Neural crest cell (in vitro differentiated cells): ENCODE measurements at places on chromosomes 7 and 10. TPM values are rescaled to one million over a fixed set of nuclear protein-coding genes. Genes with fewer than 3 reads are reported as not detected.

DNA sequence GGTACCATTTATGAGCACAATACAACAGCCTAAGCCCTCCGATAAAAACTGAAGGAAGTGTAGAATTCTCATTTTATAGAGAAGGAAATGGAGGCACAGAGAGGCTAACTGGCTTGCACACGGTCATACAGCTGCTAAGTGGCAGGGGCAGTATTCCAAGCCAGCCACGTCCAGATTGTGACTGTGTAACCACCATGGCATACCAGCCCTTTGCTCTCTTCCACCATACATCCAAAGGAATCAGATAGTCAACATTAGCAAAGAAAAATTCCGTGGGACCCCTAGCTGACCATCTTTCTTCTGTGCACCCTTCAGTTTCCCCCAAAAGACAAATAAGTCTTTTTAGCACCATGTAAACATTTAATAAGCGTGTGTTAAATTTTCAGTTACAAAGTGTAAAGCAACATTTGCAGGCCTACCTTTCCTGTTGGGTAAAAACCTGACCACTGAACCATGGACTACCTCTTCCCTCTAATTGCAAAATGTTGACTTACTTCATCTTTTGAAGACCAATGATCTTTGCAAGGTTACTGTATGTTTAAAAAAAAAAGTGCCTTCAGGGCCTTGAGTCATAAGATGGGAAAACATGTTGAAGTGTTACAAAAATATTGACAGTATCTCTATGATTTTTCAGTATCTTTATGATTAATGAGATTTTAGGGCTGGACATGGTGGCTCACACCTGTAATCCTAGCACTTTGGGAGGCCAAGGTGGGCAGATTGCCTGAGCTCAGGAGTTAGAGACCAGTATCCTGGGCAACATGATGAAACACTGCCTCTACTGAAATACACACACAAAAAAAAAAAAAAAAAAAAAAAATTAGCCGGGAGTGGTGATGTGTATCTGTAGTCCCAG is 24.3 kb upstream of the PDZD8 start:
- DNase-seq, result no peak
- H3K27me3 ChIP-seq, result peaks cover 5% of the 10 kb centered on the region
- H3K4me3 ChIP-seq, result no peak overlapping the region
- H3K36me3 ChIP-seq, result no peaks in the 10 kb centered on the region

- no peak overlapping the region for H3K27ac ChIP-seq
- H3K27me3 ChIP-seq, result no peaks in the 10 kb centered on the region
- H3K36me3 ChIP-seq, result no peaks in the 10 kb centered on the region
- H3K4me3 ChIP-seq, result no peak overlapping the region
- peaks cover 17% of the 10 kb centered on the region for H3K4me1 ChIP-seq
Measured at GRCh38 chr7:91046322-91047089, 217.7 kb upstream of the FZD1 start.

DNA sequence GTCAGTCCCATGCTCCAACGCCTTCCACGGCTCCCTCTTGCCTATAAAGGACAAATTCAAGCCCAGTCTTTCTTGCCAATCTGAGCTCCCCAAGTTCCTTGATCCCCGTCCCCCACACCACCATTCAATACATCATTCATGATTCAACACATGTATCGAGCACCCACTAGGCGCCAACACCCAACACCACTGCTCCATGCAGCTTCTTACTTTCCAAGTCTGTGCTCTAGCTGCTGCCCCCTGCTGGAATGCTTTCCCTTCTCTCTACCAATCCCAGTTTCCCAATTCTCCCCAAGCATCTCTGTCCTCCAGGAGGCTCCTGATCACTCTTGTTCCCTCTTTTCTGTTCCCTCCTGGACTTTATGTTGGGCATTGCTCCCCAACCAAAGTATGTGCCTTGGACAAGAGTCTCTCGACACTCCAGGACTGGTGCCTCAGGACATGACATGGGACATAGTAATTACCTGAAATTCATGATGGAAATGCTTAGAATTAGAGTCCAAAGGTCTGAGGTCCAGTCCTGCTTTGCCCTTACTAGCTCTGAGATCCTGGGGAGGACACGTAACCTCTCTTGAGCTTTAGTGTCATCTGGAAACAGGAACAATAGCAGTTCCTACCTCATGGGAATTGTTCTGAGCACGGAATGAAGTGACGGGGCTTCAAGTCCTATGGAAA is 172.7 kb downstream of the NEURL1 start:
- no peaks in the 10 kb centered on the region for H3K27me3 ChIP-seq
- no peak overlapping the region for H3K27ac ChIP-seq
- H3K4me1 ChIP-seq, result peaks cover 8% of the 10 kb centered on the region

GRCh38 chr10:127349737-127350136 is 153.3 kb upstream of the INSYN2A start:
- DNase-seq, result no peak
- no peaks in the 10 kb centered on the region for H3K4me1 ChIP-seq
- H3K4me3 ChIP-seq, result no peak overlapping the region
- no peak overlapping the region for H3K27ac ChIP-seq
- H3K36me3 ChIP-seq, result peaks cover 2% of the 10 kb centered on the region
- H3K27me3 ChIP-seq, result no peaks in the 10 kb centered on the region

GRCh38 chr10:15316145-15316544 is 54.9 kb downstream of the FAM171A1 start:
- DNase-seq, result no peak
- H3K4me3 ChIP-seq, result no peak overlapping the region

CNNM1 gene
- 1.6 and 2.0 TPM in 2 replicates for total RNA-seq

GHRHR gene
- total RNA-seq, result 0.84 TPM in 1 of 2 replicates, not detected in the other

MEOX2 gene
- 1.3 and 1.4 TPM in 2 replicates for total RNA-seq

- H3K27me3 ChIP-seq, result no peaks in the 10 kb centered on the region
- H3K27ac ChIP-seq, result no peak overlapping the region
- H3K4me1 ChIP-seq, result peaks cover 23% of the 10 kb centered on the region
- no peak overlapping the region for H3K4me3 ChIP-seq
Measured at GRCh38 chr7:155753446-155753965, 58.8 kb downstream of the SHH start.

STEAP1 gene
- total RNA-seq, result 2.4 and 3.3 TPM in 2 replicates

- peaks cover 6% of the 10 kb centered on the region for H3K36me3 ChIP-seq
- H3K27me3 ChIP-seq, result no peaks in the 10 kb centered on the region
- no peak overlapping the region for H3K27ac ChIP-seq
- no peak for DNase-seq
Measured at GRCh38 chr7:153276394-153276793, 516.8 kb downstream of the ACTR3B start.

PTF1A gene
- 0.16 TPM in 1 of 2 replicates, not detected in the other for total RNA-seq

DNA sequence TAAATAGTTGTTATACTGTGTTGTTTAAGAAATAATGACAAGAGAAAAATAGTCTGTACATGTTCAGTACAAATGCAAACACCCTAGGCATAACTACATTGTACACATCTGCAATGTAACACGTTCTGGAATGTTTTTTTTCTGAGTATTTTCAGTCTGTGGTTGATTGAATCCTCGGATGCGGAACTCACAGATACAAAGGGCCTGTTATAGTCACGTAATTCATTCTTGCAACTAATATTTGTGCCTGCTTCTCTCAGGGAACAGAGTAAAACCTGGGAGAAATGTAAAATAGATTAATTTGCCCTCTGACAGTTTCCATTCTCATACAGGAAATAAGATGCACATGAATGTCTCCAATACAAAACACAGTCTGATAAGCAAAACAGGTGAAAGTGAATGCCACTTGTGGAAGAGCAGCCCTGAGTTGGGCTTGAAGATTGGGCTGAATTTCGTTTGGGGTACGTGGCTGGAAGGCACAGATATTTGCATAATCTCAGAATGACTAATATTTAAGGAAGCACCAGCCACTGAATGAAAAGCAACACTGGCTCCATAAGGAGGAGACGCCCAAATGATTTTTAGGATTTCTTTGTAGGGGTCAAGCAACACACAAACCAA is 19.1 kb downstream of the DENND2A start:
- H3K4me1 ChIP-seq, result peaks cover 23% of the 10 kb centered on the region
- no peak overlapping the region for H3K4me3 ChIP-seq
- no peak for DNase-seq
- no peak overlapping the region for H3K27ac ChIP-seq
- no peaks in the 10 kb centered on the region for H3K36me3 ChIP-seq

- no peak for DNase-seq
- no peaks in the 10 kb centered on the region for H3K4me1 ChIP-seq
Measured at GRCh38 chr7:91789086-91789485, 91.4 kb downstream of the MTERF1 start.

DNA sequence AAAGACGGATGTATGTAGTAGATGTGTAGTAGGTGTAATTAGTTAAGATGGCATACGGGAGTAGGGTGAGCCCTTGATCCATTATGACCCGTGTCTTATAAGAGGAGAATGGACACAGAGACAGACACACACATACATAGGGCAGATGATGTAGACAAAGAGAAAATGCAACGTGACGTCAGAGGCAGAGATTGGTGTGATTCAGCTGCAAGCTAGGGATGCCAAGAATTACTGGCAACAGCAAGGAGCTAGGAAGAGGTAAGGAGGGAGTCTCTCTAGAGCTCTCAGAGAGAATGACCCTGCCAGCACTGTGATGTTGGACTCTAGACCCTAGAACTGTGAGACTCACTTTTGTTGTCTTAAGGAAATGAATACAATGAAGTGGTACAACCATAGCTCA is 247.0 kb upstream of the HABP2 start:
- no peaks in the 10 kb centered on the region for H3K27me3 ChIP-seq
- H3K36me3 ChIP-seq, result no peaks in the 10 kb centered on the region
- DNase-seq, result no peak
- no peak overlapping the region for H3K4me3 ChIP-seq
- peaks cover 60% of the 10 kb centered on the region for H3K4me1 ChIP-seq

GRCh38 chr7:135759532-135759931 is 10.9 kb upstream of the FAM180A start:
- H3K4me1 ChIP-seq, result peaks cover 8% of the 10 kb centered on the region
- no peaks in the 10 kb centered on the region for H3K36me3 ChIP-seq
- DNase-seq, result no peak
- H3K4me3 ChIP-seq, result no peak overlapping the region
- H3K27ac ChIP-seq, result no peak overlapping the region

NXPH1 gene
- 1.0 and 1.1 TPM in 2 replicates for total RNA-seq

DNA sequence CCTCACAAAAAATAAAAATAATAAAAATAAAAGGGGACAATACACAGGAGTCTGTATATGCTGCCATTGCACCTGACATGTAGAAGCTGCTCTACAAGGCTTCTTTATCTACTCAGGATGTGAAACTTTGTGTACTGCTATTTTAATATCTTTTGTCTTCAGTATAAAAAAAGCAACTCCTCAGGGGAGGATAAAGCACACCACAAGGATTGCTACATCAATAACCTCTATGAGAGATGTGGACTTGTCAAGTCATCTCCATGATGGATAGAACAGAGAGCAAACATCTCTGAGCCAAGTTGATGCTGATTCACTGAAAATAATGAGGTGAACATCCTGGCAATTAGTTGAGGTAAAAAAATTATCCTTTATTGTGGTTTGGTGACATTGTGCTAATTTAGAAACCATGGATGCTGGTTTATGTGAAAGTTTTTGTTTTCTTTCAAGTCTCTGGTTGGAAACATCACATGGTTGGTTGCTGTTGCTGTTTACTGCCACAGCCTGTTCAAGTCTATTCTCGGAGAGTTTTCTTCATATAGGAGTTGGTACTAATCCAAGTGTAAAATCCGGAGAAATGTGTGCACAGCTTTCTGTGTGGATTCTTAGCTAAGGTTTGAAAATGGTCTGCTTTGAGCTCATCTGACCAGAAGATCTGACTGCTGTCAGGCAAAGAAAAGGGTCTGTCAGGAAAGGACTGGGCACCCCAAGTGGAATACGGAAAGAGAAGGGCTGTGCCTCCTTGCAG is 1.5 kb upstream of the HECW1 start:
- no peak for DNase-seq
- no peaks in the 10 kb centered on the region for H3K36me3 ChIP-seq
- peaks cover 73% of the 10 kb centered on the region for H3K27me3 ChIP-seq
- peaks cover 18% of the 10 kb centered on the region for H3K4me1 ChIP-seq

- no peaks in the 10 kb centered on the region for H3K36me3 ChIP-seq
- DNase-seq, result no peak
- H3K4me3 ChIP-seq, result no peak overlapping the region
- H3K4me1 ChIP-seq, result no peaks in the 10 kb centered on the region
- no peaks in the 10 kb centered on the region for H3K27me3 ChIP-seq
- H3K27ac ChIP-seq, result no peak overlapping the region
Measured at GRCh38 chr7:102030696-102031095, 213.3 kb downstream of the CUX1 start.

GRCh38 chr10:49389361-49389933 is 6.4 kb downstream of the DRGX start:
- DNase-seq, result no peak
- no peaks in the 10 kb centered on the region for H3K36me3 ChIP-seq
- no peak overlapping the region for H3K4me3 ChIP-seq
- no peak overlapping the region for H3K27ac ChIP-seq
- H3K27me3 ChIP-seq, result peaks cover 71% of the 10 kb centered on the region

NKX1-2 gene
- total RNA-seq, result not detected in 2 replicates

DNA sequence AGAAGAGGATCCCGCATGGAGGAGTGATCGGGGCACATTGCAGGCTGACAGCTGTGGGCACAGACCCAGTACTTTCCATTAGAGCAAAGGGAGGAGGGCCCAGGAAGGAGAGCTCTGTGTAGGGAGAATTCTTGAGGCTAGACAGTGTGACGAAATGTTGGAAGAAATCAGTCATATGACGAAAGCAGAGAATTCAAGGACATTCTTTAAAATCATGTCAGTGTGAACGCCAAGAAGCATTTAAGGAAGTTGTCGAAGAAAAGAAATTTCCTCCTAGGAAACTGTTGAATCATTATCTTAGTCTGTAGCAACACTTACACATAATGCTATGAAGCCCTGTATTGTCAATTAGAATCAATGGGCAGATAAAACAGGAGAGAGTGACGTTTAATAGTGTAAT is 191.3 kb upstream of the ADARB2 start:
- DNase-seq, result no peak
- no peaks in the 10 kb centered on the region for H3K4me1 ChIP-seq
- H3K36me3 ChIP-seq, result no peaks in the 10 kb centered on the region
- H3K27me3 ChIP-seq, result no peaks in the 10 kb centered on the region

DNA sequence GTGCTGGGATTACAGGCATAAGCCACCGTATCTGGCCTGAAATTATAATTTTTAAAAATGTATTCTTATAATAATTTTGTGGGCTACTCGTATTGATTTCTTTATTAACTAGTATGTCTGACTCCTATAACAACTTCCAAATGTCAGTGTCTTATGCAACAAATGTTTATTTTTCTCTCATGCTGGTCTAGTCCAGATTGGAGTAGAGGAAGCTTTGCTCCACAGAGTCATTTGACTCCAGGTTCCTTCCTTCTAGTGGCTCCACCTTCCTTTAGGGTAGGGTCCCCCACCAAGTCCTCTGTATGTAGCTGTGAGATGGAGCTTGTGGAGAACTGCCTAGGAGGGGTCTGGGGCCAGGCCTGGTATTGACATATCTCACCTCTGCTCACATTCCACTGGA is 8.7 kb downstream of the CEP55 start:
- no peaks in the 10 kb centered on the region for H3K27me3 ChIP-seq
- H3K4me3 ChIP-seq, result no peak overlapping the region
- peaks cover 4% of the 10 kb centered on the region for H3K36me3 ChIP-seq
- DNase-seq, result no peak
- H3K27ac ChIP-seq, result no peak overlapping the region

- no peaks in the 10 kb centered on the region for H3K27me3 ChIP-seq
- DNase-seq, result no peak
- H3K27ac ChIP-seq, result no peak overlapping the region
- peaks cover 15% of the 10 kb centered on the region for H3K36me3 ChIP-seq
Measured at GRCh38 chr10:72883861-72884260, 9.7 kb upstream of the OIT3 start.
